Cortex of kidney (tissue), 1 donor: ENCODE measurements at places on chromosomes 5 and 9.

- DNase-seq, result no peak
Observed at GRCh38 chr9:82353631-82354278, 365.2 kb downstream of the SPATA31D1 start.

GRCh38 chr5:24026288-24026687, 518.9 kb downstream of the PRDM9 start:
- no peak for DNase-seq

DNA sequence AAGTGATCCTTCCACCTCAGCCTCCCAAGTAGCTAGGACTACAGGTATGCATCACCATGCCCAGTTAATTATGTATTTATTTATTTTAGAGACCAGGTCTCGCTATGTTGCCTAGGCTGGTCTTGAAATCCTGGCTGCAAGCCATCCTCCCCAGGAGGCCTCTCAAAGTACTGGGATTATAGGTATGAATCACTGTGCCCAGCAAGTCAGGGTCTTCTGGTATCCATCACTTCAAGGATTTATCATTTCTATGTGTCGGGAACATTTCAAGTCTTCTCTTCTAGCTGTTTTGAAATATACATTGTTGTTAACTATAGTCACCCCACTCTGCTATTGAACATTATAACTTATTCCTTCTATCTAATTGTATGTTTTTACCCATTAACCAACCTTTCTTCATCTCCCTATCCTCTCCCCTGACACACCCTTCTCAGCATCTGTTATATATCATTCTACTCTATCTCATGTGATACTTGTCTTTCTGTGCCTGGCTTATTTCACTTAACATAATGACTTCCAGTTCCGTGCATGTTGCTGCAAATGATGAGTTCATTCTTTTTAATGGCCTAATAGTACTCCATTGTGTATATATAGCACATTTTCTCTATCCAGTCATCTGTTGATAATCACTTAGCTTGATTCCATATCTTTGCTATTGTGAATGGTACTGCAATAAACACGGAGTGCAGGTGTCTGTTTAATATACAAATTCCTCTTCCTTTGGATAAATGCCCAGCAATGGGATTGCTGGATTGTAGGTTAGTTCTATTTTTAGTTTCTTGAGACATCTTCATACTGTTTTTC, 26.4 kb downstream of the UTP15 start:
- DNase-seq, result no peak

- DNase-seq, result no peak
Observed at GRCh38 chr5:142952229-142952628, 182.1 kb downstream of the ARHGAP26 start.

GRCh38 chr5:98977723-98978122, 48.9 kb upstream of the CHD1 start:
- no peak for DNase-seq

DNA sequence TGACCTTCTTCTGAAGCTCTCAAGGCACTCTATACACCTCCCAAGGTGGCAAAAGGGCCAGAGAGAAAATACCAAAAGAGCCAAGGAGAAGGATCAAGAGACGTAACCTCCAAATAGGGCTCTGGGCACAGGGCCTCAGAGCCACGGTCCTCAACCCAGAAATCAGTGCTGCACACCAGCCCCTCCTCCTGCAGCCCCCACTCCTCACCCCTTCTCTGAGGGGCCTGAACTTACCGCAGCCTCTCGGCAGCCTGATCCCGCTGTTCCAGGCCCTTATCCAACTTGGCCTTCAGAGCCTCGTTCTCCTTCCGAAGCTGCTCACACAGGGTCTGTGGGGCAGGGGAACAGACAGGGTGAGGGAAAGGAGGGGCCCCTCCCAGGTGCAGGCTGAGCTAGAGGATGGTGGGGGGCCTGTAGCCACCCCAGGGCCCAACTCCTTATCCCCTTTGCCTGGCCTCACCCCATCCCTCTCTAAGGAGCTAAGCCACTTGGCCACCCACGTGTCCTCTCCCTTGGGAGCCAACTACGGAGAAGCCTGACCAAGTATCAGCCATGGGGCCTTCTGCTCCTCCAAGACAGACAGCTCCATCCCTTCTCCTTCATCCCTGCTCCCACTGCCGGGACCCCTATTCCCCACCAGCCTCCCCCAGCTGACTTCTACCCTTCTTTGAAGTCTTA, 28.8 kb downstream of the TNIP1 start:
- DNase-seq, result no peak

- DNase-seq, result no peak
Observed at GRCh38 chr9:6522263-6522662, 109.3 kb downstream of the UHRF2 start.

DNA sequence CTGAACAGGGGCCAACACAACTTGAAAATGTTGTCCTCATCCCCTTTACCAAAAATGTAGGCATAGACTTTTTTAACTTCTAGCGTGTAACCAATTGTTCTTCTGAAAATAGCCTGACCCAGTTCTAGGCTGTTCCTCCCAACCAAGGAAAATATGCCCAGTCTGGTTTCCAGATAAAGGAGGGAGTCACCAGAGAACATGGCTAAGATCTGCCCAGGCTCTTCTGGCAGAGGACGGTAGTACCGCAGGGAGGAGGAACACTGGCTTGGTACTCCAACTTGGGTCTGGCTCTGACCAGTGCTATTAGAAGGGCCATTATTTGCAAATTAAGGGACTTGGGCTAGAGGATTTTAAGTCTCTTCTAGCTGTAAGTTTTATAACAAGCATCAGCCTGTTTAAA, 63.1 kb downstream of the GRAMD2B start:
- DNase-seq, result no peak

DNA sequence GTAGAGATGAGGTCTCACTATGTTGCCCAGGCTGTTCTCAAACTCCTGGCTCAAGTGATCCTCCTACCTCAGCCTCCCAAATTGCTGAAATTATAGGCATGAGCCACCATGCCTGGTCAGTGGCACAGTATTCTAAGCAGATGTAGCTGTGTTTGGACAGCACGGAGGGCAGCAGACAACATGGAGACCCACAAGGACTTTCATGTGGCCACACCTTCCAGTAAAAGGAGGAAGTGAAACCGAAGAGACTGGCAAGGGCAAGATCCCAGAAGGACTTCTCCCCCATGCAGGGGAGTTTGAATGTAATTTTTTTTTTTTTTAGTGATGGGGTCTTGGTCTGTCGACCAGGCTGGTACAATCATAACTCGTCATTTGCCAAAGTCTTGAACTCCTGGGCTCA, 172.2 kb downstream of the TRPM3 start:
- no peak for DNase-seq

- DNase-seq, result no peak
Observed at GRCh38 chr5:173823721-173824567, 64.2 kb upstream of the CPEB4 start.

DNA sequence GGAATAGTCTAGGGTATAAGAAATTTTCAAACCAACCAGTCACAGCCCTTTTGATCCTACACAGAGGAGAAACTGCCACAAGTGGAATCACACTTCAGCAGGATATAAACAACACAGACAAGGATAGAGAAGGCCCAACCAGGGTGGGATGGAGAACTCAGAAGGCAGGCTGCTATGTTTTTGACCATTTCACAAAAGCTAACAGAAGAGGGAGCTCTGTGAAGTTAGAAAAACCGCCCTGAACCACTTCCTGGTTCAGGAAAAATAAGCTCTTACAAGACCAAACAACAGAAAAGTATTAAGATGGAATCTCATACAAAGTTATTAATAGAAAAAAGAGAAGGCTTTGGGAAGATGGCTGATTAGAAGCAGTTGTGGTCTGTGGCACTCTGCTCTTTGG, 960 bp upstream of the IFNB1 start:
- no peak for DNase-seq

DNA sequence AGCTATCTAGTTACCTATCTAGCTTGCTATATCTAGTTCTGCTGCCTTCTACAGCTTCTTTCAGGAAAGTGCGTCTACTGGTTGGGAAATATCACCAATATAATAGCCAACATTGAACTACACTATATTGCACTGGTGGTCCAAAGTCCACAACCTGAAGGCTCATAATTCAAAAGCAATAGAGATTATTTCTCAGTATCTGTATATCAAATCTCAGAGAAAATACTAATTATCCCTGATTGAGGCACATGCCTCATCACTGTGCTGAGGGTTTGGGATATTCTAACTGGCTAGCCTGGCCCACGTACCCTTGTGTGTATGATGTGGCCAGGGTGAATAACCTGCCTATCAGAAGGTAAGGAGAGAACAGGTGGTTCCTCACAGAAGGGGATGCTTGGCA, 53.8 kb downstream of the SH3RF2 start:
- no peak for DNase-seq

- DNase-seq, result no peak
Observed at GRCh38 chr5:96572864-96573512, 89.2 kb upstream of the CAST start.

GRCh38 chr9:121156263-121156731, 45.4 kb downstream of the RAB14 start:
- DNase-seq, result no peak

DNA sequence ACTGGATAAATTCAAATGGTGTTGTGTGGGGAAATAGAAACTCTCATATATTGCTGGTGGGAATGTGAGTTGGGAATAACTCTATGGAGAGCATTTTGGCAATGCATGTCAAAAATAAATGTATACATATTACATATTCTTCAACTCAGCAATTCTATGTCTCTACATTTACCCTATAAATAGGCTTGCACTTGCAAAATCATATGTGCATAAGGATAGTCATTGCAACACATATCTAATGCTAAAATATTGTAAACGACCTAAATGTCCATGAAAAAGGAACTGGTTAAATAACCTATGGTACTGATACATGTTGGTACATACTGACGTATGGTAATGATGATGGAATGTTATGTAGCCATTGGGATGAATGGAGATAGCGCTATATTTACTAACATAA, 94.5 kb upstream of the CHD1 start:
- no peak for DNase-seq

DNA sequence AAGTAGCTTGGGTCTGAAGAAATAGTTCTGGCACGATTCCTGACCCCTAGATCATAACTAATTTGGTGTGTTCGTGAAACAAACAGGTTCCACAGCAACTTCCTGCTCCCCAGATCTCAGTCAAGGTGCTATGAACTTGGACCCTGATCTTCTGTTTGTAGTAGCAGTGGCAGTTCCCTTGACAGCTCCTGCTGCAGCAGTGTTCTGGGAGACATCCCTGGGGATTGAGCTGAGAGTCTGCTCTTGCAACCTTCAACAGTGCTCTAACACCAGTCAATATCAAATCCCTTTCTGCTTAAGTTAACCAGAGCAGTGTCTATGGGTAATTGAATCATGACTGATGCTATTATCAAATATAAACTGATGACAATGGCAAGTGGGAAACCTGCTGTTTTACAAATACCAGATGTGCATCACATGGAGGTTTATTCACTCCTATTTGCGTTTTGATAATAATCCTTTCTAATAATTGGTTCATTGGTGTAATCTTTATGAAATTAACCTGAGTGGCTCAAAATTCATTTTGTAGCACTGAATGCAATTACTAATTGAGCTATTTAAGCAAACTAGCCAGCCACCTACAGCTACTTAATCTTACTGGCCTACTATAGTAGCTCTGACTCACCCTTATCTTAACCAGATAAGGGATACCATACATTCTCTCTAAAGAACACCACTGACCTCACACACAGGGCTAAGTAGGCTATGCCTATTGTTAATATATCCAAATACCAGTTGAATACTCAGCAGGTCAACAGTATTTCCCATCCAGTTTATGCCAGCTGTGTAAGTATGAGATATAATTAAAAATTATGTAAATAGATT, 21.9 kb downstream of the KDM4C start:
- no peak for DNase-seq

- DNase-seq, result no peak
Observed at GRCh38 chr5:5675511-5675910, 253.0 kb downstream of the ICE1 start.

DNA sequence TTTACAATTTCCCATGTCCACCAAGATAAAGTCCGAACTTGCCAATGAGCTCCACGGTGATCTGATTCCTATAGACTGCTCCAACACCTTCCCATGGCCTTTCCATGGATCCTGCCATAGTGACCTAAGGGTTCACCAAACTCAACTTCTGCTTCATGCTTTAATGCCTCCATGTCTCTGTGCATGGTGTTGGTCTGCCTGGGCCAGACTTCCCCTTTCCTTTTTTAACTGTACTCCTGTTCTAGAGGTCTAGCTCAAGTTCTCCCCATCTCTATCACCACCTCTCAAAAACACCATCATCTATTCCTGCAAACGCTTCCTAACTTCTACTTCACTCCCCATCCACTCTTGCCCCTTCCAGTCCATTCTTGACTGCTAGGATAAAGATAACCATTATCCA, 14.8 kb upstream of the SMARCA2 start:
- DNase-seq, result no peak

- no peak for DNase-seq
Observed at GRCh38 chr9:71037521-71037920, 83.9 kb downstream of the TRPM3 start.

DNA sequence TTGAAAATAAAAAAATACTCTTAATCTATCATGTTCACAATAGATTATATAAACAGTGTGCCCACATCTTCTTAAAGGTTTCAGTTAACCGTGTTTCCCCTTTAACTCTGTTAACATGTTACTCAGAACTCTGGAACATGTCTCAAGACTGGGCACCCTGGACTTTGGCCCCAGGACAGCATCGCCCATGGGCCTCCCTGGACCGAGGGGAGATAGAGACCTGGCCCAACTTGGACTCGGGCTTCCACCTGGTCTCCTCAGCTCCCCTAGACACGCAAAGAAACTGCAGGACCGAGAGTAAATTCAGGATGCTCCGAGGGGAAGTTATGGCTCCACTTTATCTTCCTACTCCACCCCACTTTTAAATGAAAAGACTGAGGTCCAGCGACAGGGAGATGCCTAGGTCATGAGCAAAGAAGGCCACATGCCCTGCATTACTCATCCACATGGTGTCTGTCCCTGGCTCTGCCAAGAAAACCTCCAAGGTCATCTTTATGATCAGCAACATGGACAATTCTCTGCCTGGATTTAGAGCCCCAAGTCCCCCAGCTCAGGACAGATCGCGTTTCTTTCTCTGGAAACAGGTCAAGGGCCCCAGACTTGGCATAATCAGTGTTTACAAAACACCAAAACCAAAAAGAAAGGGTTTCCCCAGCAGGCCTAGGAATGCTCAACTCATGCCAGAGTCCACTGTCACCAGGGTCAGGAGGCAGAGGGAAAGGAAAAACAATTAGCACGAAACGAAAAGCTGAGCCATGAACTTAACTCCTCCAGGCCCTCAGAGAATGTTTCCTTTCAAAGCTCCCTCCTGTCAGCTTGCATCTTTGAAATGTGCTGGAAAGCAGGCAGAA, 17.4 kb downstream of the GPX3 start:
- no peak for DNase-seq

GRCh38 chr5:117638581-117638980, 1064.0 kb upstream of the SEMA6A start:
- DNase-seq, result no peak
